ENCODE measurements at places on chromosomes 6 and 20. TPM values are rescaled to one million over a fixed set of nuclear protein-coding genes. Genes with fewer than 3 reads are reported as not detected.

The SLC22A16 gene
- total RNA-seq: not detected

The LRRN4 gene
- total RNA-seq: 3.7 TPM

The PPP1R14C gene
- 94.9 TPM for total RNA-seq

The MEP1A gene
- total RNA-seq: not detected

The PDE10A gene
- total RNA-seq: 7.1 TPM

The POU5F1 gene
- 0.86 TPM for total RNA-seq

The TAPBP gene
- 74.0 TPM for total RNA-seq

The HTR1E gene
- total RNA-seq: not detected

The EYS gene
- total RNA-seq: 0.44 TPM

The CCN6 gene
- not detected for total RNA-seq

The FRK gene
- 4.8 TPM for total RNA-seq

The RIPOR2 gene
- 5.4 TPM for total RNA-seq

The PRND gene
- not detected for total RNA-seq

The SLC2A10 gene
- 5.6 TPM for total RNA-seq

The TNXB gene
- 143 TPM for total RNA-seq

The GMPR gene
- 58.8 TPM for total RNA-seq

The FAM217B gene
- total RNA-seq: 10.2 TPM

The CENPW gene
- 1.3 TPM for total RNA-seq

The RSPO3 gene
- 1.9 TPM for total RNA-seq

The CCDC167 gene
- 19.5 TPM for total RNA-seq

The MYH7B gene
- 89.0 TPM for total RNA-seq

The HDGFL1 gene
- total RNA-seq: not detected

The CRISP1 gene
- not detected for total RNA-seq

The RRBP1 gene
- 127 TPM for total RNA-seq

The SAMD10 gene
- total RNA-seq: 2.7 TPM

The RNF182 gene
- total RNA-seq: 0.81 TPM

The CNBD2 gene
- total RNA-seq: 3.2 TPM

The RAB32 gene
- total RNA-seq: 12.5 TPM

The PRSS35 gene
- total RNA-seq: 0.94 TPM

The FILIP1 gene
- 86.3 TPM for total RNA-seq

The BMP6 gene
- total RNA-seq: 2.1 TPM

The ENPP5 gene
- total RNA-seq: 6.9 TPM

The NXT1 gene
- total RNA-seq: 14.1 TPM

The B3GAT2 gene
- total RNA-seq: not detected

The NMBR gene
- not detected for total RNA-seq

The C20orf202 gene
- total RNA-seq: 0.24 TPM

The ZBTB12 gene
- total RNA-seq: 4.6 TPM

The TSBP1 gene
- not detected for total RNA-seq

The MMP24 gene
- total RNA-seq: 1.3 TPM

The FABP7 gene
- 0.21 TPM for total RNA-seq

The BCLAF1 gene
- total RNA-seq: 70.9 TPM

The LPA gene
- not detected for total RNA-seq

The TRIM10 gene
- not detected for total RNA-seq

All from left cardiac atrium (tissue), 4 donors.